ENCODE measurements at places on chromosomes 1 and 21.

DNA sequence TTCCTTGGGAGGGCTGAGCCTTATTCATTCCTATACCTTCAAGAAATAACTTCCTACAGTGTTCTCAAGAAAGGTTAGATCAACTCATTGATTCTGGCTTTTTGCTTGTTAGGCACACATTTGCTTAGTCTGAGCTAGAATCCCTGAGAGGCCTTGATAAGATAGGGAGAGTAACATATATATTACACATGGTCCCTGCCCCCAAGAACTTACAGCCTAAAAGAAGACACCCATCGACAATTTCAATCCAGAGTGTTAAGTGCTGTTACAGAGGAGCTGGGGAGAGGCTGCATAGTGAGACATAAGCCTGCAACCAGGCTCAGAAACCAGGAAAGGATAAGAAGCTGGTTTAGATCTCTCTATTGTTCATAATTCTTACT, 68.7 kb downstream of the PLPP3 start:
- DNase-seq: no peak

GRCh38 chr1:33541966-33542365, 69.5 kb downstream of the ZSCAN20 start:
- DNase-seq: no peak

- DNase-seq: peak; percentile 29
These were observed 3.9 kb upstream of the TGFBR3 start for GRCh38 chr1:91889717-91890459.

GRCh38 chr1:178725466-178726086, 532 bp downstream of the RALGPS2 start:
- peak; percentile 37 for DNase-seq

GRCh38 chr1:36849956-36850355, 184.4 kb downstream of the GRIK3 start:
- DNase-seq: no peak

GRCh38 chr1:6041432-6042062, 4.1 kb upstream of the KCNAB2 start:
- peak; percentile 54 for DNase-seq

GRCh38 chr1:152325111-152325510, at the start of gene FLG:
Gene FLG (minus strand): TSS chr1:152325239. CDS start chr1:152315456, 9,783 bp downstream.
- no peak for DNase-seq

GRCh38 chr1:35657851-35658250, 16.5 kb upstream of the PSMB2 start:
- no peak for DNase-seq

- peak; percentile 92 for DNase-seq
These were observed at the start of the genes ERMAP and SVBP for GRCh38 chr1:42816585-42817439. Gene ERMAP (plus strand): TSS chr1:42817122. CDS start chr1:42830449, 13,327 bp downstream. Gene SVBP (minus strand): TSS chr1:42817397. CDS start chr1:42816544, 853 bp downstream.

GRCh38 chr1:111977378-111977777, 12.1 kb downstream of the KCND3 start:
- no peak for DNase-seq

DNA sequence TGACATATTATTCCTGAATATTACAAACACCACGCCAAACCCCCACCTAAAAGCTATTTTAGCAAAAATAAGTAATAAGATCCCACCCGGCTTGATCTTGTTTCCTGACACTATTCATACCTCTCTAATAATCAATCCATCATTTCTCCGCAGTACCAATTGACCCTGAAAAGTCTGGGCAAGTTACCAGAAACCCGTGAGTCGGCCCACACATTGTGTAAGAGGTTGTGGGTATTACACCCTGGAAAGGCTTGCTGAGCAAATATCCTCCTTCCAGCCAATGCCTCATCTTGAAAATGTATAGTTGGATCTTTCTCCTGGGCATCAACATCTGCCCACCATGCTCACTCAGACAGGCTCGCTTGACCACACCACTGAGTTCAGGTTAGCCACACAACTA, 451.0 kb downstream of the TTLL7 start:
- DNase-seq: no peak

DNA sequence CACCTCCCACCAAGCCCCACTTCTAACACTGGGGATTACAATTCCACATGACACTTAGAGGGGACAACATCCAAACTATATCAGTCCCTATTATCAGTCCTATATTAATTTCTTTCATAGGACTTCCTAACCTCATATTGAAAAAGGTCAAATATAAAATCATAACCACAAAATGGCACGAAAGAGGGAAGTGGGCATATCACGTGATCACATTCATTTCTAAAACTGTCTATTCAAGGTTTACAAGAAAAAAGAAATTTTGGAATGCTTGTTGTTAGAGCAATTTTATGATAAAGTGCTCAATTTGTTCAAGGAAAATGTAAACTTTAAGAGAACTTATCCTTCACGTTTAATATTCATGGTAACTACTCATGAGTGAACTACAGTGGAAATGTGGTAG, 13.2 kb upstream of the CDC7 start:
- DNase-seq: no peak

DNA sequence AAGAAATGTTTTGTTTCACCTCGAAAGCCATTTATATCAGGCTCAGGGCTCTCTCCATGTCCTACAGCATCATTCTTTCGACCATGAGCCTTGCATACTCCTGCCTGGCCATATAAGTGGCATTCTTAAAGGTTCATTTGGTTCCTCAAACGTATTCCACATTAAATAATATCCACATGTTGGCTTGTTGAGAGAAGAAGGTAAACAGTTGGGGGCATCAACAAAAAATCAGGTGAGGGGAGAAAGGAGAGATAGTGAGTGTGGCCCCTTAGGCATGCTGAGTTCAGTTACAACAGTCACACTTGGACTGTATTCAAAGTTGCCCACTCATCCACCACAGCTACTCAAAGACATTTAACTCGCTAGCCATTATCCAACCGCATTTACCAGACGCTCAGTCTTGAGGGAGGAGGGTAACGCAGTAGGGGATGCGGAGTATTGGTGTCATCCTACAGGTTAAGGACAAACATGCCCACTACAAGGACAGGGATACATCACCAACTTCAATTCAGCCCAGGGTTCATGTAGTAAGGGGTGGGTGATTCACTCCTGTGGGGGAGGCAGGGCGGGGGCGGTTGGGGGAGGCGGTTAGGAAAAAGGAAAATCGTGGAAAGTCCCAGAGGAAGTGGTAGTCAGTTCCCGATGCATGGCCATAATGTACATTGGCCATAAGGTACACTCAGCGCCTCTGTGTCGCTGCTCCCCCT, 1.4 kb downstream of the ZNF697 start:
- no peak for DNase-seq

DNA sequence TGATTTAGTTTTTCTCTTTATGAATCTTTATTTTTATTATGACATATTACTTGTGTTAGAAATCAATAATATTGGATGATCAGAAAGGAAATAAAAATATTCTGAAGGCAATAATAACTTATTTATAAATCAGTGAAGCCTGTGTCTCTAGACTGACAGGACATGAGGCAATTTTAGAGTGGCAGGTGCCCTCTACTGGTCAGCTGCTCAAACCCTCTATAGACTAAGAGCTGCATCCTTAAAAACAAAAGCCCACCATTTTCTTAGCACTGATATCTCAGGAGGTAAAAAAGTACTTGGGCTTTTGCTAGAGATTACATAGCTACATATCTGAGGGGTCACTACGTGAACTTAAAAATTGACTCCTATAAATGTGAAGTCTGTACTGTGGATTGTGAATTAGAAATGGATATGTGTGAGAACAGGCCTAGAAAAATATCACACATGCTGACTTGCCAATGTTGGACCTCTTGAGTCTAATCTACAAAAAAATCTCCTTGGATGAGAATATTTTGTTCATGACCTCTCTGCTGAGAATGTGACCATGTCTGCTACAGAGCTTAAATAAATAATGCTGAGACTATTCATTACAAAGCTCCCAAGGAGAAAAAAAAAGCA, 597.9 kb upstream of the ADAMTS5 start:
- no peak for DNase-seq

DNA sequence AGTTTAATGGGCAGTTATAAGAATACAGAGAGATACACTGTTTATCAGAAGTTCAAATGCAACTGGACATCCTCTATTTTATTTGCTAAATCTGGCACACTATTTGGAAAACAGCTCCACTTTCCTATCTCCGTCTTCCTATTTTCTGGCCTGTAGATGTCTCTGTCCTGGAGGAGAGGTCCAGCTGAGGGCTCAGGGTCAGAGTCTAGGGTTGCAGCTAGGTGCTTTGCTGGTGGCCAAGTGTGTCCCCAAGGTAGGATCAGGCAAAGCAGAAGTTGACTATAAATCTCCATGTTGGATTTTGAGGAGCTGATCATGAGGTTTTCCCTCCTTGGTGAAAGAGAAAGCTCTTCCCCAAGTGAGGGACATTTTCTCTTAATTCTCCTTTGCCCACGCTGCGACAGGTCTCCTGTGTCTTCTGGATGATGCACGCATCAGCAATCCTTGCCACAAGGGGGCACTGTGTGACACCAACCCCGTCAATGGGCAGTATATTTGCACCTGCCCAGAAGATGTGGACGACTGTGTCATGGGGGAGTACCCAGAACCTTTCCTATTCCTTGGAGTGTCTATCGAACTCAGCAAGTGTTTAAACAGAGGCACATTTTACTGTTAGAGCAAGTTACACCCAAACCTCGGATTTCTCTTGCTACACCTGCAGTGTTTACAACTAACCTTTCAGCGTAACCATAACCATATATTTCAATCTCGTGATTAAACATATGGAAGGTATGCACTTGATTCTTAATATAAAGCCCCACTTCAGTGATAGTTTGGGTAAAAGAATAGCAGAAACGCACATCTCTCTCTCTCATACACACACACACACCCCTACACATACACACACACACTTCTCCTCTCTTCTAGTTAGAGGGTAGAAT, 10.2 kb downstream of the ADAM30 start:
- no peak for DNase-seq

- no peak for DNase-seq
These were observed 407.6 kb upstream of the VAMP3 start for GRCh38 chr1:7363450-7363849.

DNA sequence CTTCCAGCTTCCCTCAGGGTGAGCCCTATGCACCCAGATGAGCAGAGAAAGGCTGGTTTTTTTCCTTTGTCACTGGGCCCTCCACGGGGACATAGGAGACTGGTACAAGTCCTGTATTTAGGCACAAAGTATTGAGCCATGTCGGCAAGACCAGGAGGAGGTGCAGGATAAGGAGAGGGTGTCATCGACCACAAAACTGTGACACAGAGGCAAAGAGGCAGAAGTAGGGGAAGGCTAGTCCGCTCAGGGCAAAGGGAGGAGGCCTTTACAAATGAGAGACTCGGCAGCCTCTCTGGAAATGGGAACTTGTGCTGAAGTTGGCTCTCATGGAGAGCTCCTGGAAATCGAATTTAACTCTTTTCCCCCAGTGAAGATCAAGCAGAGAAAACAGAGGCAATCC, 70.7 kb upstream of the CAMK1G start:
- DNase-seq: no peak

DNA sequence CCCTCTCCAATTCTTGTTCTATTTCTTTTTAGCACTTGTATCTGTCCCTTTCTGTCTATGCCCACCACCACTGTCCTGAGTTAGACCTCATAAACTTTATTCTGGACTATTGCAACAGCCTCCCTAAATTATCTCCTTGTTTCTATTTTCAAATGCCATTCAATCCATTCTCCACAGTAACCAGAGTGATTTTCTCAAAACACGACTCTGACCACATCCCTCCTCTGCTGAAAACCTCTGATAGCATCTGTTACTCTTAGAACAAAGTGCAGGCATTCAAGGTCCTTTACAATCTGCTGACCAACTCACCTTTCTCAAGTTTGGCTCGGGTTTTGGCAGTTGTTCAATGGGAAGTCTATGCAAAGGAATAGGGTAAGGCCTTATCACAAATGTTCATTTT, 22.8 kb upstream of the GPX7 start:
- DNase-seq: no peak

- no peak for DNase-seq
These were observed 56.9 kb downstream of the CD34 start for GRCh38 chr1:207854001-207854400.

GRCh38 chr1:21098186-21098915, 78.3 kb downstream of the EIF4G3 start:
- DNase-seq: no peak

DNA sequence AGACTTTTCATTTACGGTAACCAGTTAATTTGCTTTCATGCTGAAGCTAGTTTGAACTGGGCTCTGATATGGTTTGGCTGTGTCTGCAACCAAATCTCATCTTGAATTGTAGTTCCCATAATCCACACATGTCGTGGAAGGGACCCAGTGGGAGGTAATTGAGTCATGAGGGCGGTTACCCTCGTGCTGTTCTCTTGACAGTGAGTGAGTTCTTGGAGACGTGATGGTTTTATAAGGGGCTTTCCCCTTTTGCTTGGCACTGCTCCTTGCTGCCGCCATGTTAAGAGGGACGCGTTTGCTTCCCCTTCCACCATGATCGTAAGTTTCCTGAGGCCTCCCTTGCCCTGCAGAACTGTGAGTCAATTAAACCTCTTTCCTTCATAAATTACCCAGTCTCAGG, 10.3 kb upstream of the FHAD1 start:
- DNase-seq: no peak

DNA sequence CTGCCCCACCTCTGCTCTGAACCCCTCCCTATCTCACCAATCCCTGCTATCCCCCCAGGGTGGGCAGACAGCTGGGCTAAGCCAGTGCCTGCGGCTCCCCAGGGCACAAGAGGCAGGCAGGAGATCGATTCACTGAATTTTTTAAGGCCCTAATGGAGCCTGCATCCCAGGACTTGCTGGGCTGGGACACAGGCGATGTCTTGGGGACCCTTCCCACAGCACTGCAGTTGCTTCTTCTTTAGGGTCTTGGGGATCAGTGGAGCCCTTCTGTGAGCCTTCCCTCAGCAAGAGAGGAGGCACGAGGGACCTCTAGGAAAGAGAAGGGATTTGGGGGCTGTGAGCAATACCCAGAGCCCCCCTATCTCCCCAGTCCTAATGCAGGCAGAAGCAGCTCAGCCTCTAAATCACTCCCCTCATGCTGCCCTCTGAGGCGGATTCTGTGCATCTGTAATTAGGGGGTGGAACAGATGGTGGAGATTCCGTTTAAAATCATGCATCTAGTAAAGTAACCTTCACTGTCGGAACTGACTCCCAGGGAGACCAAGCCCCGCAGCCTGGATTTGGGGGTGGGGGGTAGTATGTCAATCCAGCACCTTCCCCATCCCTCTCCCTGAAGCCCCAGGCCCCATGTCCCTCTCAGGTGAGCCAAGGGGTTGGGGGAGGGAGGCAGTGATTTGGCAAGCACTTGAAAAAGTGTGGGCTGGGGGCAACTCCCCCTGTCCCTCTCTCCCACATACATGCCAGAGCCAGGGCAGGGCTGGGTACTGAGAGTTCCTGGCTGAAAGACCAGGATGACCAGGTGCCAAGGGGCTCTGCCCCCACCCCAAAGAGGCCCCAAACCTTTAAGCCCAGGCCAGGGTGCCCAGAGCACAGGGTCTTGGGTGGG, 10.0 kb downstream of the AHDC1 start:
- DNase-seq: no peak

DNA sequence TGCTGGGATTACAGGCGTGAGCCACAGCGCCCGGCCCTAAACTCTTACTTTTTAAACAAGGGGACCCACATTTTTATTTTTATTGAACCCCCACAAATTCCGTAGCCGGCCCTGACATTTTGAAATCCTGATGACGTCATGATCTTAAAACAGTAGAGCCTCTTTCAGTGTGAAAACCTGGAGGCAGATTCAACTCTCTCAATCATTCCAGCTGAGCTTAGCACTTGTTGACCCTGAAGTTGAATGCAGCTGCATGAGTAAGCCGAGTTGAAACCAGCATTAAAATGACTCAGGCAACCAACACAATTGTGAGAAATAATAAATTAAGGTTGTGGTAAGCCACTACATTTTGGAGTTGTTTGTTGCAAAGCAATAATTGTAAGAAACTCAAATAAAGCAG, 93.9 kb upstream of the ADGRL4 start:
- DNase-seq: peak; percentile 27

GRCh38 chr1:27601771-27602461, 2.0 kb downstream of the AHDC1 start:
- DNase-seq: peak; percentile 45

GRCh38 chr1:18176619-18177018, 69.0 kb downstream of the IGSF21 start:
- no peak for DNase-seq

Measured in H54 (cell line).